ENCODE measurements at places on chromosomes 5 and 9. TPM values are rescaled to one million over a fixed set of nuclear protein-coding genes. Genes with fewer than 3 reads are reported as not detected.

Gene ACOT12
- total RNA-seq, result 0.08 TPM

Gene FIBCD1
- 20.8 TPM for total RNA-seq

Gene LRRC70
- total RNA-seq, result 0.15 TPM

Gene UNC5A
- total RNA-seq, result 0.77 TPM

Gene PCDHB14
- 0.06 TPM for total RNA-seq

Gene ADAMTS6
- total RNA-seq, result 0.15 TPM

Gene ZNG1A
- 29.0 TPM for total RNA-seq
